ENCODE measurements at places on chromosomes 1 and 21. TPM values are rescaled to one million over a fixed set of nuclear protein-coding genes. Genes with fewer than 3 reads are reported as not detected.

The KRTAP10-1 gene
- total RNA-seq: not detected

The GPR153 gene
- 2.8 TPM for total RNA-seq

The TTC22 gene
- not detected for total RNA-seq

The TACSTD2 gene
- 43.9 TPM for total RNA-seq

The CDC7 gene
- 7.7 TPM for total RNA-seq
